ENCODE measurements at places on chromosomes 2 and 18. TPM values are rescaled to one million over a fixed set of nuclear protein-coding genes. Genes with fewer than 3 reads are reported as not detected.

DNA sequence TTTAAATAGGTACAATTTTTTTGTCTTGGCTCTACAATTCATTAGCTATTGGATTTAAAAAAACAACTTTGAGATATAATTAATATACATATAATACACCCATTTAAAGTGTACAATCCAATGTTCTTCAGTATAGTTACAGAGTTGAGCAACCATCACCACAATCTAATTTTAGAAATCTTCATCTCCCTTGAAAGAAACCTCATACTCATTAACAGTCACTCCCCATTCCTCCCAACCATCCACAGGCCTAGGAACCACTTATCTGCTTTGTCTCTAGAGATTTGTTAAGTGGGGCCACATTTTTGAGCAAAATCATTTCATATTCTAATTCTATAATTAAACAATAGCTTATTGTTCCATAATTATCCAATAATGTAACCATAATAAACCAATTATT lies 32.6 kb downstream of the MRPL33 start:
- DNase-seq = no peak

The UGT1A1 gene
- not detected for polyA plus RNA-seq

DNA sequence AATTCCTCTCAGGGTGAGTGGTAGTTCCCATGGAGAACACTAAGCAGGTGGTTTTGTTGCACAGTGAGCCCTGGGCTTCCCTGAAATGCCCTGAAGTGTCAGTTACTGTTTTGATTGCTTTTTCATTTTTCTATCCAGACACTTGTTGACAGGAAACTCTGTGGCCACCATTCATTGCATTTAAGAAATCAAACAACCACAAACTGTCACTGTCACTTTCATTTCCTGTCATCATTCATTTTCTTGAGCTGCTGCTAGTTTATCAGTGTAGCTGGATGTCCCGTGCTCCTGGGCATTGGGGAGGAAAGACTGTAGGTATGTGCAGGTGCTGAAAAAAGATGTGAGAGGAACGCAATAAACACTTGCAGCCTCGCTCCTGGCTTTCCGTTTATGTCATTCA lies 891.6 kb upstream of the ZEB2 start:
- peak; percentile 6 for DNase-seq

The OTOS gene
- not detected for polyA plus RNA-seq

DNA sequence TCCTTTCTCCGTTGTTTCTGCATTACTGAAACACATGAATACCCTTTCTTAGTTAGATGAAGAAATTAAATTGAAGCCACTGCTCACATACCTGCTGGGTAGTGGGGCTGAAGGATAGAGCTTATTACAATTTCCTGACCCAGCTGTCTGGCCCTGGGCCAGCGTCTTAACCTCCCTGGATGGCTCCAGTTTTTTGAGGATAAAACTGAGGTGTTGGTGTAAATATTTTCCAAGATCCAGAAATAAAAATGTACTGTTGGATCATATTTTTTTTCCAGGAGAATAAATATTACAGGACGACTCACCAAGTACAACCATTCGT lies 3.5 kb downstream of the RNF144A start:
- DNase-seq = no peak

All from naive thymus-derived CD4-positive, alpha-beta T cell (primary cell).